ENCODE measurements at places on chromosomes 3 and 15. TPM values are rescaled to one million over a fixed set of nuclear protein-coding genes. Genes with fewer than 3 reads are reported as not detected.
A peak's percentile ranks its signal among the peaks of the same experiment; 100 is the strongest.

GRCh38 chr3:37163262-37164015 is 10.9 kb downstream of the LRRFIP2 start:
- DNase-seq, result no peak

- DNase-seq, result no peak
Measured at GRCh38 chr15:79408041-79408440, 24.1 kb upstream of the MINAR1 start.

DNA sequence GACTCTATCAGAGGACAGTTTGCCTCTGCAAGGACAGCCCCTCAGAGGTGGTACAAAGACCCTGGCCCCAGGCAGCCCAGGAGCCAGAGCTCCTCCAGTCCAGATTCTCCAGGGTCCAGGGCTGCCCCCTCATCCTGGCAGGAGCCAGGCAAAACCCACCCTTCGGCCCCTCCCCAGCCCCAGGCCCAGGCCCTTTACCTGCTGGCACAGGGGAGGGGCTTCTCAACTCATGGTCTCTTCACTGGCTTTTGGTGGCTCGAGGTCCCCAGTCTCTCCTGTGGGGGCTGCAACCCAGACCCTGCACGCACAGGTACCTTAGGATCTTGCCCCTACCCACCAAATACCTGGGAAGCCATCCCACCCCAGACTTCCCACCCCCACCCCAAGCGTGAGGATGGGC is 8.5 kb downstream of the NEIL1 start:
- DNase-seq, result no peak

- DNase-seq, result no peak
Measured at GRCh38 chr15:71180986-71181853, 65.9 kb downstream of the THSD4 start.

GRCh38 chr15:74377831-74378766 is 10.7 kb upstream of the CYP11A1 start:
- DNase-seq, result no peak

GRCh38 chr15:75230016-75230343 is 28.2 kb upstream of the GOLGA6C start:
- DNase-seq, result no peak

Gene CADM2
- 96.5 TPM for total RNA-seq

DNA sequence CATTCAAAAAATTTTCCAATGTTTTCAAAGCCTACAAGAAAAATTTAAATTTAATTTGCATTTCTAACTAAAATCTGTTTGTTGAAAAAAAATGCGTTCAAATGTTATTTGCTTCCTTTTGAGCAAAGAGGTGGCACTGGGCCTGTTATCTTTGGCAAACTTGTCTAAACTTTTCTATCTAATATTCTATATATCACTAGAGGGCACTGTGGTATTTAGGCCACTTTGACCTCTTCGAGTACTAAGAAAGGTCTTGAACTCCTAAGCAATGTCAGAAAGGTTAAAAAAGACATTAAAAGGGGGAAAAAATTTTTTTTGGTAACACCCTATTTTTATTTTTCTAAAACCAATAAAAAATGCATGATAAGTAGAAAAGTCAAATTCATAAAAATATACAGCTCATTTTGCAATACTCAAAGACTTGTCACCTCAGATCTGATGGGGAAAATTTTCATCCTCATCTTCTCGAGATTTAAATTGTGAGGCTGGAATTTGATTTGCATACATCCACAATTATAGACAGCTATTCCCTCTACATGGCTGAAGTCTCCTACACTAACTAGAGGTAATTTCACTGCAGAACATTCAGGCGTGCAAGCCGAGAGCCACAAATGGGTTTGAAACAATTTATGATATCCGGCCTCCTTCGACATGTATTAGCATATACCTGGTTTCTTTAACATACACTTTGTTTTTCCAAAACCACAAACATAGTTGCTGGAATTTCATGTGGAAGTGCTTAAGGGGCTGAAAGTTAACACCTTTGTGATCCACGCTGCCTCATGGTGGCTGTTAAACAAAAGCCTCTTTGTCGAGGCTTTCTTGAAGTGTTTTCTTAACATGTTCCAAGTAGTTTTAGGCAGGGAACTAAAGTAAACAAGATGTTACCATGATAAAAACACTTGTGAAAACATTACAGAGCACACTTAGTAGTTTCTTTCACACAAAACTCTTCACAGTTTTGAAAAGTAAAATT is 576.4 kb downstream of the FOXP1 start:
- no peak for DNase-seq

GRCh38 chr15:52858782-52859176 is 68.6 kb upstream of the ONECUT1 start:
- no peak for DNase-seq

GRCh38 chr3:73743551-73743950 is 118.8 kb upstream of the PDZRN3 start:
- DNase-seq, result no peak

- no peak for DNase-seq
Measured at GRCh38 chr3:35965908-35966307, 326.6 kb downstream of the ARPP21 start.

DNA sequence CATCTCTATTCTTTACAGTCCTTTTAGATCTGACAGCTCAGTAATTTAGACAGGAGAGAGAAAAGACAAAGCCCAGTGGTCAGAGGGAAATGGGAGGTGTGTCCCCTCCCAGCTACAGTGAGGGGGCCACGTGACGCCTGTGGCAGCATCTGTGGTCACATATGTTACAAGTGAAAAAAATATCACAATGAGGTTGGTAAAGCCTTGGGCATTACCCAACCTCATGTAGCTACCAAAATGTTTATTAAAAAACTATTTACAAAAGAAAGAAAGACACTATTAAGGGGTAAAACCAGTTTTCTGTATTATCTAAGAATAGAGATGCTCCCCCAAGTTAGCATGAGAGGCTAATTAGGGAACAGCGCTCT is 42.9 kb upstream of the PLCL2 start:
- no peak for DNase-seq

Gene USP8
- total RNA-seq, result 30.3 TPM

Gene CGNL1
- total RNA-seq, result 5.3 TPM

Gene CSPG4
- 5.5 TPM for total RNA-seq

DNA sequence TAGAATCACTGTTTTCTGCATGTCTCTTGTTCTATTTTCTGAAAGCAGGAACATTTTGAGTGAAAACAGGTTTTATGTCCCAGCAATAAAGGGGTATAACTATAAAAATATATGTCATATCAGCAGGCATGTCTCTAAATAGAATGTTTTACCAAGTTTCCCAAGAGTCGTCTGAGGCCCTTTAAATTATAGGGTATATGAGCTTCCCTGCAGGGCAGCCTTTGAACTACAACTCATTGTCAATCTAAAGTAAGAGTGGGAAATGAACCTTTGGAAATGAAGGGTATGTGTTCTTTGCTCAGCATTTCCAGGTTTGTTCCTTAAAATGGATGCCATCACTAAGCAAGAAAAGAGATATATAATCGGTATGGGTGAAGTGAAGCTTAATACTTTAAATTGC is 138.6 kb downstream of the LSAMP start:
- no peak for DNase-seq

DNA sequence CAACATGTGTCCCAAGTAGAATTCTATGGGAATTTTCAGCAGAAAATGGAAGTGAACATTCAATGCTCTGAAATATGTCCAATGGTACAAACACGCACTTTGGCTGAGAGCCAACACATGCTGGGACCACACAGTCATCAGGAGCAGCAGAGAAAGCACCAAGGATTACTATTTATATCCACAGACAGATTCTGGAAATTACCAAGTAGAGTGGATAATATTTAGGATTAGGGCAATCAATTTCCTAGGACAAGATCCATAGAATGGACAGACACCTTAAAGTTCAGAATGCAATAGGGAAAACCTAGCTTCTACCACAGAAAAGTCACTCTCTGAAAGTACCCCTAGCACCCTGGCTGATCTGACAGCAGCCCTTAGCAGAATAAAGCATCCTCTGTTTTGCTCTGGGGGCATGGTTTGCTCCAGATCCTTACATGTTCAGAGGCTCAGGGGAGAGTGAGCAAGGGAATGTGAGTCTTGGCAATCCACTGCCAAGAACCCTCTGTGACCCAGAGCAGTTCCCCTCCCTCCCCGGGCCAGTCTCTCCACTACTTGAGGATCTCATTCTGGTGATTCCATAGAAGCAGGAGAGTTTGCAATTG is 206.0 kb upstream of the WNT5A start:
- no peak for DNase-seq

GRCh38 chr3:68089572-68090011 is 435.2 kb upstream of the SUCLG2 start:
- no peak for DNase-seq

GRCh38 chr15:52480990-52481389 is 47.7 kb downstream of the MYO5A start:
- DNase-seq, result no peak

Gene SRPRB
- total RNA-seq, result 32.8 TPM

Gene CHRD
- total RNA-seq, result 11.4 TPM

DNA sequence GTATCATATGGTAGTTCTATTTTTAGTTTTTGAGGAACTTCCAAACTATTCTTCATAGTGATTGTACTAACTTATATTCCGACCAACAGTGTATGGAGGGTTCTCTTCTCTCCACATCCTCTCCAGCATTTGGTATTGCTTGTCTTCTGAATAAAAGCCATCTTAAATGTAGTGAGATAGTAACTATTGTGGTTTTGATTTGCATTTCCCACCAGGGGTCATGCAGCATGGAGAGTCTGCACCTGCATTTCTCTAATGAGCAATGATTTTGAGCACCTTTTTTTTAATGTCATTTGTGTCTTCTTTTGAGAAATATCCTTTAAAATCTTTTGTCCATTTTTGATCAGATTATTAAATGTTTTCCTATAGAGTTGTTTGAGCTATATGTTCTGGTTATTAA is 718.5 kb downstream of the ZBBX start:
- DNase-seq, result no peak

Gene AP3B2
- 52.9 TPM for total RNA-seq

GRCh38 chr15:45587095-45587862 is at the start of gene BLOC1S6:
Gene BLOC1S6 (plus strand): TSS chr15:45587379. CDS start chr15:45587444, 65 bp downstream.
- DNase-seq, result peak; percentile 88

- no peak for DNase-seq
Measured at GRCh38 chr3:120021523-120021922, 72.7 kb downstream of the GSK3B start.

DNA sequence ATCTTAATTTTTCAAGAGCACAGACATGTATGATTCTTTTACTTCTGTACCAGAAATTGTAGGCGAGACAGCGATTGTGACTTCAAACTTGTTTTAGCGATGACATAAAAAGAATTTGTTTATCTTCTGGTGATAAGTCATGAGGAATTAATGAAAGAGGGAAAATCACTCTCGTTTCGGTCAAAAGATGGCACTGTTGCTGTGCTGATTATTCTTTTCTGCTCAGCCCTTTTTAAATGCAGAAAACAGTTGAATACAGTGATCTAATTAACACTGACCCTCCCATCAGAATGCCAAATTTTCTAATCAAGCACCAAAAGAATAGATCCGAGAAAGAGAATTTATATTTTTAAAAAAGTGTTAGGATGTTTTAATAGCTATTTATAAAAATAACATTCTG is 52.6 kb downstream of the NSUN3 start:
- no peak for DNase-seq

Gene ZNF280D
- total RNA-seq, result 159 TPM

Gene CHRNA5
- 4.8 TPM for total RNA-seq

Gene TRPC1
- 157 TPM for total RNA-seq

DNA sequence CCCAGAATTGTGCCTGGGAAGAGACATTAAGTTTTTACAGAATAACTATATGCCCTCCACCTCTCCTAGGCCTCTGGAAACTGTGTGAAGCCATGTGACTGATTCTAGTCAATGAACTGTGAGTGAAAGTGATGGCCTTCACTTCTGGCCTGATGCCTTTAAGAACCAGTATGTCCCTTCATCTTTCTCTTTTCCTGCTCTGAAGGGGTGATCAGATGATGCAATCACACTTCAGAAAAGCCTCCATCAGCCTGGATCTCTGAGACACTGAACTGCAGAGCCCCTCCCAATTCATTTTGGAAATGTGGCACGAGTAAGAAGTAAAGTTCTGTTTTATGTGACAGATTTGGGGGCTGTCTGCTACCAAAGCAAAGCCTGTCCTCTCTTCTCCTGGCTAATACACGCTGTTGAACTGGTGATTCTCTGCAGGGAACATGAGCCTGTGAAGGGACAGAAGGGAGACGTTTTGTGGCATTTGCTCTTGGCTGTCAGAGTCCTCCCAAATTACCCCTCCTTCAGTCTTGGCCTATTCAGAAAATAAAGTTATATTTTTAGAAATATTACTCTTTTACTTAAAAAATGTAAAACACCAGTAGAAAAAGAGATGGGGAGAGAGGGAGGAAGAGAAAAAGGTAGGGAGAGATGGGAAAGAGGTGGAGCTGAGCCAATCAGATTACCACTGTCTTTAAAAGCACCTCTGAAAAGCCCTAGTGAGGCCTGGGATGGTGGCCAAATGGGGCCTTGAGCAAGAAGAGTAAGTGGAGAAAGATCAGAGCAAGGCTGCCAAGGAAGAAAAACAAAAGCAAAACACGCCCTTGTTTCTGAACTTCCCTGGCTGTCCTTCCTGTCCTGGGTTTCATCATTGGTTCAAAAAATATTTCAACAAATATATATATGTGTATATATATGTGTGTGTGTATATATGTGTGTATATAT is 40.9 kb upstream of the RYK start:
- no peak for DNase-seq

- no peak for DNase-seq
Measured at GRCh38 chr3:32780735-32781210, 37.0 kb upstream of the TRIM71 start.

DNA sequence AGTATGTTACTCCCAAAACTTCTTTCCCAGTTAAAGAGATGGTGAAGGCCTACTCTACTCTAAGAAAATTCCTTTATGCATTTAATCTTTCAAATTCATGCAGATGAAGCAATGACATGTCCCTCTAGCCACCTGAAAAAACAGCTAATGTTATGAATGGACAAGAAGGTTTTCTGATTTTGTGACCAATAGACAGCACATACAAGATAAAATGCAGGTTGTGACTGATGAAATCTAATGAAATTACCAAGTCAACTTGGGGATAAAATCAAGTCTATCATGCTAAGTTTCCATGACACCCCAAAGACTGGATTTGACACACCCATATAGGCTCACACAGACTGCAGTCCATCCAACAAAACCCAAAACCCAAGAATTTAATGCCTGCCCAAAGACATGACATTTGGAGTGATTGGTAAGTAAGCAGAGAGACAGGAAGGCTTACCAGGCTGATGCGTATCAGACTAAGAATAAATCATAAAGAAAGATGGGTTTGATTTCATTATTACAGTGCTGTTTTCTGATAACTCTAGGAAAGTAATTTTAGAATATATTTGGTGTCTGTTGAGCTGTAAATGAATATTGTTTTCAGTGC is 26.4 kb downstream of the CD47 start:
- DNase-seq, result no peak

- no peak for DNase-seq
Measured at GRCh38 chr3:27079427-27080257, 289.5 kb downstream of the NEK10 start.

DNA sequence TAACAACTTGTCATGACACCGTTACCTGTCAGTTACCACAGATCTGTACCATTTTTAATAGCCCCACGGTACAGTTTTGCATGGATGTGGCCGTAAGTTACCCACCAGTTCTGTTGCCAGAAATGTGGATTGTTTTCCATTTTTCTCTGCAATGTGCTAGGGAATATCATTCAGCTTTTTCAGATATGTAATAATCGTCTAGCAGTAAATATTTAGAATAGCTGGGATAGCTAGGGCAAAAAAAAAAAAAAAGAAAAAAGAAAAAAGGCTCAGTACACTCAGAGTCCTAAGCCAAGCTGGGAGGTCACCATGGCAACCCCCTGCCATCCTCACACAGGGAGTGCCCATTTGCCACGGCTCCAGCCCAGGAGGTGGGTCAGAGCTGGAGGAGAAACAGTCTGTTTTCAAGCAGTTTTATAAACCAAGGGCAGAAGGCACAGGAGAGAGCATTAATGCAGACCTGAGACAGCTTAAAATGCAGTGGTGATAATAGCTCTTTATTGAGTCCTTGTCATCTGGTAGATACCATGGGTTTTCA is 25.2 kb downstream of the PAQR5 start:
- no peak for DNase-seq
